Mesenteric fat pad (tissue), 1 donor: ENCODE measurements at places on chromosomes 2 and 18. TPM values are rescaled to one million over a fixed set of nuclear protein-coding genes. Genes with fewer than 3 reads are reported as not detected.

- no peak for DNase-seq
Observed at GRCh38 chr2:83051538-83052170, 1407.4 kb downstream of the SUCLG1 start.

DNA sequence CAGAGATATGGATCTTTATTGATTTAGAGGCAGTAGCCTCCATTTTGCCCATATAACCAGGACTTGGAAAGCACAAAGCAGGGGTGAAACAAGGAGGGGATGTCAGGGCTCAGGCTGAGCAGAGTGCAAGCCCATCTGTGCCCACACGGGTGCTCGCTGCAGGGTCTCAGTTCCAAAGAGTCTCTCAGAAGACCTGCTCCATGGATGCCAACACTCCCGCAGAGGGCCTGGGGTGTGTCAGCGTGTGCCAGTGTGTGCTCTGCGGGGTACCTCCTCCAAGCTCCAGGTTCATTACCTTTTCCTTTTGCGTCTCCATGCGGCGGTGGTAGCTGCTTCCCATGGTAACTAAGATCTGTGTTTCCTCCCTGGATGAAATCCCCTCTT is 107.5 kb downstream of the EIPR1 start:
- no peak for DNase-seq

DNA sequence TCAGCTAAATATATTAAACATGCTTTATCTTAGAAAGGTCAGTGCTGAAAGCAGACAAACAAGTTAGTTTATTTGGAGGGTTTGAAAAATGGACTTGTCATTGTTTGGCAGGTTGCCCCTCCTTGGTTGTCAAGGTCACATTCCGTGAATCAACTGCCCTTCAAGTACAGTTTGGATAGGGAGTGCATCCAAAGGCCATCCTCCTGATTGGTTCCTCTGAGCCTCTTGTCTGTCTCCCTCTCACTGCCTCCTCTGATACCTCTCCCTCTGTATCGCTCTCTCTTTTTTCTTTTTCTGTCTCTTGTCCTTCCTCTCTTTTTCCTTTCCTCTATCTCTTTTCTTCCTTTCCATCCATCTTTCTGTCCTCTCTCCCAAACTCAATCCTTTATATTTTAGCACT is 5.4 kb downstream of the ITGAV start:
- DNase-seq: no peak

- no peak for DNase-seq
Observed at GRCh38 chr18:419541-420175, 80.8 kb downstream of the COLEC12 start.

DNA sequence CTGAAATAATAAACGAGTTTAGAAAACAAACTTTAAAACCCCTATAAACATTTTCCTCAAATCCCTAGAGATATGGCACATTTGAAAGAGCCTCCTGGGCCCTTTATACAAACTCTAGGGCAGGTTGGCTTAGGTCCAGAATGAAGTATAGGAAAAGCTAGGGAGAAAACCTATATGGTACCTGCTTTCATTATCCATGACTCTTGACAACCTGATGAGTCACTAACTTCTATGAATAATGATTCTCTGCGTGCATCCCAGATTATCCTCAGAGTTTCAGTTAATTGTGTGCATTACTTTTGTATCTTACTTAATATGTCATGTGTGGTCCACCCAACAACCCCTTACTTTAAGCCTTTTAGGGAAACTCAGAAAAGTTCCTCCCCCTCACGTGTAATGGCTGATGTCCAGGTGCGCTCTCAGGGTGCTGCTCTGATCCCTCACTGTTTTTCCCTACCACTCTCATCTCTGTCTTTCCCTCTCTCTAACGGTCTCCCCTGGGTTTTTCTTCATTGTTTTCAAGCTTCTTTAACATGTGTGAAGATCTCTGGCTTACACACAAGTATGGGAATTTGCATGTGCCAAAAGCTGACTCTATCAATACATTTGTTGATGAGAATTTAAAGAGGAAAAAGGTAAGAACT is 78.5 kb downstream of the LRP1B start:
- no peak for DNase-seq

DNA sequence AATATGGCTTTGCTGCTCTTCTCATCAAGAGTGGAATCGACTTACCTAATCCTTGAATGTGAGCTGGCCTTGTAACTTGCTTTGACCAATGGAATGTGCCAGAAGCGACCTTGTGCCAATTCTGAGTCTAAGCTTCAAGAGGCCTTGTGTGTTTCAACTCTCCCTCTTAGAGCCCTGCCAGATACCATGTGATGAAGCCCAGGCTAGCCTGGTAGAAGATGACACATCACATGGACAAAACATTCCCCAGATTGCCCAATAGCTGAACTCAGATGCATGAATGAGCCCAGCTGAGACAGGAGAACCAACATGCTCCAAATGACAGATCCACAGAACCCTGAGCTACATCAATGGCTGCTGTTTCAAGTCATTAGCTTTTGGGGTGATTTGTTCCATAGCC is 4.2 kb upstream of the KLHL14 start:
- DNase-seq: no peak

GRCh38 chr2:97913846-97914245 is 81.9 kb downstream of the TMEM131 start:
- DNase-seq: no peak

DNA sequence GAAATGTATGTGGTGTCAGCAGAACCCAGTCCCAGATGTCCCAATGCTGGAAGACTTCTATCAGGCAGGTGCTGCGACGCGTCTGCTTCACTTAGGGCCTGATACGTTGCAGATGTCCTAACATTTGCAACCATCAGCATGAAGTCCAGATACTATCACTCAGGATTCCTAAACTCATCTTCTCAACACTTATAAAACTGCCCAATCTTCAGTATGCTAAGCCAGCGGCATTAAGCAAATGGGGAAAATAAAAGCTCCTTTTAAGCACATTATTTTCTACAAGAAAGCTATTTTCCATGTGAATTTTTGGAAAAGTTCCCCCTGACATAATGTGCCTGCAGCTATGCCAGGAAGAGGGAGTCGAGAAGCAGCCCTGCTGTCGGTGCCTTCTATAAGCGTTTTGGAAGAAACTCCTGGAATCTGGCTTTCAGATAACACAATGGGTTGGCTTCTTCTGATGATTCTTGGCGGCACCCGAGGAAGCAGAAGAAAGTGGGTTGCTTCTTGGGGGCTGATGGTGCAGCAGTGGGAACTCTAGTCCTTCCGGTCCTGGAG is 60.7 kb upstream of the ITGA6 start:
- no peak for DNase-seq

GRCh38 chr2:232697807-232698110 is 628 bp downstream of the GIGYF2 start:
- no peak for DNase-seq

- DNase-seq: no peak
Observed at GRCh38 chr2:18971628-18972027, 382.3 kb upstream of the NT5C1B start.

- DNase-seq: no peak
Observed at GRCh38 chr18:11004294-11004693, 145.1 kb downstream of the PIEZO2 start.

DNA sequence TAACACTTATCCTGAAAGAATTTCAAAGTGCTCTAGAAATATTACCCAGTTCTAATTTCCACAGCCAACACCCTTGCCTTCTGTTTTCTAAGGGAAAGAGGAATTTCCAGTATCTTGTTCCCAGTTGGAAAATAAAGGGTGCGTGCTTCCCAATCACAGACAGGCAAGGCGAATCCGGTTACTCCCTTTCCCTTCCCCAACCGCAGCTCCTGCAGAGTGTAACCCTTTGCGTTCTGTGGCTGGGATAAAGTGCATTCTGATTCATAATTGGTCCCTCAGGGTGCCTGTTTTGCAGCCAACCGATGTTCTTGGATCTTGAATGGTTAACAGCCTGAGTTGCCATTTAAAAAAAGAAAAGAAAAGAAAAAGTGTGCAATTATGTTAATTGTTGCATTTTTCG is 40.6 kb upstream of the PGAP1 start:
- DNase-seq: no peak

DNA sequence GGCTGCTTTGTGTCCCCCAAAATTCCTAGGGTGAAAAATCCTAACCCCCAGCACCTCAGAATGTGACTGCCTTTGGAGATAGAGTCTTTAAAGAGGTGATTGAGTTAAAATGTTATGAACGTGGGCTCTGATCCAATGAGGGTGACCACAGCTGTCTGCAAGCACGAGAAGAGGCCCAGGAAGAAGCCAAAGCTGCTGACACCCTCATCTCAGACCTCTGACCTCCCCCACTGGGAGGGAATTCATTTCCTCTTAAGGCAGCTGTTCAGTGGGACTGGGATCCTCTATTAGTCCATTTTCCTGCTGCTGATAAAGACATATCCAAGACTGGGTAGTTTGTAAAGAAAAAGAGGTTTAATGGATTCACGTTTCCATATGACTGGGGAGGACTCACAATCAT is 544.4 kb downstream of the DCDC2C start:
- DNase-seq: no peak

GRCh38 chr2:222774941-222775340 is 85.9 kb upstream of the ACSL3 start:
- no peak for DNase-seq

DNA sequence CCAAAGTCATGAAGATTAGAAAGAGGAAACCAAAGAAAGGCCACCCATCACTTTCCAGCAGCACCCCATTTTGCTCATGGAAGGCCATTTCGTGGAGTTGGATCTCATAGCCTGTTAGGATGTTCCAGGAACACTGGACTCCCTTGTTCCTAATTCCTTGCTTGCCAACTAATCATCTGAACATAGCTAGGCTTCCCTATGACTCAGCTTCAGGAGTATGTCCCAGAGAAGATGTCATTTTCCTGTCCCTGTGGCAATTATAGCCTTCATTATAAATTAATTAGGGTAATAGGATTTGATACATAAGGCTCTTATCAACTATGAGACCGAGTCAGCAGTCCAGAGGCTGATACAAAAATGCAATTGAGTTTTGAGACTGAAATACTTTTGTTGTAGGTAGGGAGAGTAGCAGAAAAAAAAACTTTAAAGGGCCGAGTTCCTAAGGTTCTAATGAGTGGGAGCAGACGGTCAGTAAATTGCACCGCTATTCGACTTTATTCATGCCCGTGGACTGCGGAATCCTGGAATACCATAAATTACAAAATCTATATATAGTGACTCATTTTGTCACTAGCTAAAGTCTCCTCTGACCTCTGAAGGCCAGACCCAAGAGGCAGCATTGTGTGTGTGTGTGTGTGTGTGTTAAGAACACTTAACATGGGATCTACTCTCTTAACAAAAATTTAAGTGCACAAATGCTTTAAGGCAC is 311.8 kb downstream of the FBXO15 start:
- DNase-seq: no peak

DNA sequence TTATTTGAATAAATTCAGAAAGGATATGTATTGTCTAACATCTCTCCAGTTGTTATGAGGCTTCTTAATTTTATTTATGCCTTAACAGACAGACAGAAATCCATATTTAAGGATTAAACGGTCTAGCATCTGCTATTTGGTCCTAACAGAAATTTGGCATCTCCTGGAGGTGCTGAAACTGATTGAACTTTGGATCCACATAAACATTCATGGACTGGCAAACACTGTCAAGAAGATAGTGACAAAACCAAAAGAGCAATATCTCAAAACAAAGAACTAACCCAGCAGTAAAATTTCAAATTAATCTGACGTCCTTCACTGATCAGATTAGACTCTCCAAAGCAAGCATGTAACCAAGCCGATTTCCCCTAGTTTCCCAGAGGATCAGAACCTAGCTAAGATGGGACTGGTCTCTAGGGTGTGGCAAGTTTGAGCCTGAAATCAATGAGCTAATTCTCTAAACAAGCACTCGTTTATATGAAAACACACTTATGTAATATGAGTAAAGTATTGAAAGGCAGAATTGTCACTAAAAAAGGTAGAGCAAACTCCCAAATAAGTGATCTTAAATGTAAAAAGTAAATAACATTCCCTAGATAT is 139.5 kb downstream of the NOL4 start:
- DNase-seq: no peak

- DNase-seq: no peak
Observed at GRCh38 chr2:170817093-170818035, 677 bp downstream of the GAD1 start.

DNA sequence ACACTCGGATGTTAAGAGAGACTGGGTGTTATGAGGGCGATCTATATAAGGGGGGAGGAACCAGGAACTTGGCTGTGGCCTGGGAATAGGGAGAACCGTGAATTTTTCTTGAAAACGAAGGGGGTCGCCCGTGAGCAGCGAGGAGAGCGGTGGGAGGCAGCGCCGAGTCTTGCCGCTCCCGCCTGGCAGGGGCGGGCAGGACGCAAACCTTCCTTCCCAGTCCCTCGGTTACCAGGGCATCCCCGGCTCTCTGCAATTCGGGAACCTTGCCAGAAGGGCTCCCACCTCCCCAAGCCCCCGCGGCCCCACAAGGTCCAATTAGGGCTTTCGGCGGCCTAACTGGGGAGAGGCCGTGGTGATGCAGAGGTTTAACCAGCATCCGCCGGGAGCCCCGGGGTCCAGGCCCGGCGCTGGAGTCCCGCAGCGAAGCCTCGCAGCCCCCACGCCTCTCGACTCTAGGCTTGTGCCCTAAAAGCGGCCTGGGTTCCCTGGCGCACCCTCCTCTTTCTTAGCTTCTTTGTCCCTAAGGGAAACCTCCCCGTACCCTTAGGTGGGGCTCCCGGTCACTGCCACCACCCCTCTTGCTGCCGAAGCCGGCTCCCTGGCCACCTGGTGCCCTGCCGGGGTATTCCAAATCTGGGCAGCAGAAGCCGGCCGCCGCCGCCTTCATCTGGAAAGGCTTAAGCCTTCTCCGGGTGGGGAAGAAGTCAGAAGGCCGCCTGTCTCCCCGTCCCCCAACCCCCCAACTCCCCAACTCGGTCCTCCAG is 680 bp upstream of the FHOD3 start:
- DNase-seq: no peak

- DNase-seq: no peak
Observed at GRCh38 chr2:193894081-193894480, 1699.3 kb upstream of the TMEFF2 start.

DNA sequence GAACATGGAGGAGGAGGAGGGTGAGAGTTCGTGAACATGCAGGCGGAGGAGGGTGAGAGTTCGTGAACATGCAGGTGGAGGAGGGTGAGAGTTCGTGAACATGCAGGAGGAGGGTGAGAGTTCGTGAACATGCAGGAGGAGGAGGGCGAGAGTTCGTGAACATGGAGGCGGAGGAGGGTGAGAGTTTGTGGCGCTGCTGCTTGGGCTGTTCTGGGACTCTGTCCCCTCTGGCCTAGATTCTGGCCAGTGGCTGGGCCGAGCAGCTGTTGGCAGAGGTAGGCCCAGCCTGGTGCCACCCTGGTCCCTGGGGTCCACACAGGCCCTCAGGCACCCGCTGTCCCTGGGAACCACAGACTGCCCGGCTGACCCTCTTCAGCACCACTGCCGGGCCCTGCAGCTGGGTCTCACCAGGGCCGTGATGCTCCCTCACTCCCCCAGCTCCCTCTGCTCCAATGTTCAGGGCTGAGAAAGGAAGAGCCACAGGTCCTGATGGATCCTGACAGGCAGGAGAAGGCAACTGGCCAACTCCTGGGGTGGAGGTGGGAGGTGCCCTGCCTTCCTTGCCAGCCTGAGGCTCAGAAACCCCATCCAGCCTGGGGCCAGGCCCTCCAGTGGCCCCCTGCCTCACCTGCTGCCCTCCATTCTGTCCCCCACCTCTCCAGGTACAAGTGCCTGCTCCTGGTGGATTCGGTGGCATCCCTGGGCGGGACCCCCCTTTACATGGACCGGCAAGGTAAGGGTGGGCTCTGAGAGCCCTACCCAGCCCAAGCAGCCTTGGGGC is 3.9 kb downstream of the AGXT start:
- no peak for DNase-seq

The MTHFD2 gene
- 47.4 TPM for total RNA-seq

The BMP10 gene
- not detected for total RNA-seq

The CLEC4F gene
- 0.48 TPM for total RNA-seq

The SPDYA gene
- 2.0 TPM for total RNA-seq

The CASP10 gene
- total RNA-seq: 10.7 TPM

The SFTPB gene
- not detected for total RNA-seq

The MSH2 gene
- total RNA-seq: 8.3 TPM

The CRYGD gene
- not detected for total RNA-seq
